ENCODE measurements at places on chromosomes 2 and 18. TPM values are rescaled to one million over a fixed set of nuclear protein-coding genes. Genes with fewer than 3 reads are reported as not detected.

Gene MARCHF4
- total RNA-seq = 7.1 TPM

Gene IL1RL1
- 15.8 TPM for total RNA-seq

Gene EHD3
- total RNA-seq = 91.1 TPM

DNA sequence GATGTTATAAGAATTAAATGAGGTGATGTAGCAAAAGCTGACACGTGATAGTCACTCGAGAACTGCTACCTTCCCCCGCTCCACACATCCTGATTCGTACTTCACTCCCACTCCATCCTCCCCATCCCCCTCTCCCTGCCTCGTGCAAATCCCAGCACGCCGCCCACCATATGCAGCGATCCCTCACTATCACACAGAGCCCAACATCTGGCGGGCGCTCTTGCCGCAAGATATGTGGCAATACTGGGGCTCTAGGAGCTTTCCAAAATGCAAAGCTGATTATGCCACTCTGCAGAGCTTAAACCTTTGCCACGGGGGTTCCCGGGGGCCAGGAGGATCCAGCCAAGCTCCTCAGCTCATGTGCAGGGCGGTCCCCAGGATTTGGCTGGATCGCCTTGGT is 37.4 kb downstream of the DNMT3A start:
- DNase-seq = peak; percentile 61

- DNase-seq = no peak
These were observed 117.9 kb downstream of the AGAP1 start for GRCh38 chr2:235611756-235612155.

GRCh38 chr18:3368193-3368592 is 81.8 kb upstream of the TGIF1 start:
- no peak for DNase-seq
